Stimulated activated naive CD8-positive, alpha-beta T cell treated with anti-CD3 and anti-CD28 coated beads, Interleukin-15, Interleukin-2, amounts not matched to agents 100 U/mL and 50 U/mL, for 24 hours (primary cell): ENCODE measurements at places on chromosomes 13 and 19.

DNA sequence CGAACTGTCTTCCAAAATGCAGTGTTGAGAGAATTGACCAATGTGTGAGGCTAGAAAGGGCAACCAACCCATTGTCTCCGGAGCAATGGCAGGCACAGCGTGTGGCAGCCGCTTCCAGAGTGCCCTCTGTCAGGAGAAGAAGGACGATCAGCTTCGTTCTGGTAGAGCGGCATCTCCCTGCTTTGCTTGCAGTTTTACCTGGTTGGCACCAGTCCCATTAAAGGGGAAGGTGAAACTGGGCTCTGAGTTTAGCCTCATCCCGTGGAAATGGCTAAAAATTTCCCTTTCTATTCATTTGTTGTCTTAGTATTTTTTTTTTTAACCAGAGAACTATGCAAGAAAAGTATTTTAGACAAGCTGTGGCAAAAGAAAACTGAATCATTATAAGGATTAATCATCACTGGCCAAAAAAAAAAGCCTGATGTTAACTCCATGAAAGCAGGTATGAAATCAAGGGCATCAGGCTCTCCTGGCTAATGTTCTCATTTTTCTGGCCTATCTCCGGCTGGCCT is 81.5 kb upstream of the SLC7A1 start:
- DNase-seq, result no peak

GRCh38 chr19:18304458-18305310 is 18.2 kb downstream of the LSM4 start:
- peak; percentile 90 for DNase-seq

DNA sequence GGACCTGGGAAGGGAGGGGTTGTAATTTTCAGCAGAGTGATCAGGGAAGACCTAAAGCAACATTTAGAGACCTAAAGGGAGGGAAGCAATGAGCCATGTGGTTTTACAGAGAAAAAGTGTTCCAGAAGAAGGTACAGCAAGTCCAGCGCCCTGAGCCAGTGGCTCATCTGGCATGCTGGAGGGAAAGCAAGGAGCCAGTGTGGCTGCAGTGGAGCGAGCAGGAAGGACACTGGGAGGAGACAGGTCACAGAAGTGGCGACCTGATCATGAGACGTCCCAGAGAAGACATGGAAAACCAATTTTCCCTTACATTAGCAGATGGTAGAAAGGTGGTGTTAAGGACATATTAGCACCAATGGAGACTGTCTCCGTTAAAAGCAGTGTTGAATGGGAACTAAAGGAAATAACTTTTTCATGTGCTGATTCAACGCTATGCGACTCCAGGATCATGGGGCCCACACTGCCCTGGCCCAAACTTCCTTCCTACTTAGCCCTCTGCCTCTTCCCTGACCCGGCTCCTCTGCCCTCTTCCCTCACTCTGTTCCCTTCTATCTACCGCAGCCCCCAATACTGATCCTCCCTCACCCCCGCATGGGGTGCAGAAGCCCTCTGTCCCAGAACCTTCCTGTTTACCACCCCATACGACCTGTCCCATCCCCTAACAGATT is 5.4 kb downstream of the C19orf47 start:
- no peak for DNase-seq

GRCh38 chr13:39770221-39771090 is 115.0 kb downstream of the COG6 start:
- DNase-seq, result no peak
